CD4-positive, alpha-beta T cell treated with Interleukin-6 at 100 ng/mL for 8 hours (primary cell): ENCODE measurements at places on chromosomes 1 and 21.

GRCh38 chr1:2372551-2373490 lies 18.5 kb downstream of the MORN1 start:
- DNase-seq: no peak

DNA sequence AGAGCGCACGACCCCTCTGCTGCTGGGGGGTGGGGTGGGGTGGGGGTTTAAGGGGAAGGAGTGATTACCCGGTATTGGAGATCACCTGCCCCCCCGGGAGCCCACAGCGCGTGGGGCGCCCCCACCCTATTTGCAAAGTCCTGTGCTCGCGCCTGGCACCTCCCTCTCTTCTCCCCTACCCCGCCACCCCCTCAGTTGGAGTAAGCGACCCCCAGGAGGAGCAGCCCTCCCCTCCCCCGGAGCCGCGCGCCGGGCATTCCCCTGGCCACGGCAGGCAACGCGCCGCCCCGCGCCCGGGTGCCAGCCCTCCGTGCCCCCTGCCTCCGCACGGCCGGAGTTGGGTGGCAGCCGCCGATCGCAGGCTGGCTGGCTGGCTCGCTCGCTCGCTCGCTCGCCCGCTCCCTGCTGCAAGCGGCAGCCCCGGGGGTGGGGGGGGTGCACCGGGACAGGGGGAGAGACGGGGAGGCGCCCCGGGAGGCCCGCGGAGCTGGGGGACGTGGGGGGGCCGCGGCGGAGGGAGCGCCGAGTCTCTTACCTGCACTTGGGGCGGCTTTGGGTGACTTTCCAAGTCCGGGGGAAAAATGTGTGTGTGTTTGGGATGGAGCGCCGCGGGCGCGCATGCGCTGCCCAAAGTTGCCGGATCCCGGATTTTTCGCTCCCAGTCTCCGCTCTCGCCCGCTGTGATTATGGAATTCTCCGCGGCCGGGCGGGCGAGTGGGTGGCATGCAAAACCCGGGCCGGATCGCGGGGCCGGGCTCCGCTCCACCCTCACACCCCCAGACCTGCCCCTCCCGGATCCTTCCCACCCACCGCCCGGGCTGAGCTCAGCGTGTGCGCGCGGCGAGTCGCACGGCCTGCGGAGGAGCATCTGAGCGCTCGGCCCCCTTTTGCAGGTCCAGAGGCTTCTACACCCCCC lies at the start of gene CASZ1:
Gene CASZ1, minus strand, starts transcription at position 618 of the 916 bp plus-strand sequence. CDS start 102,757 bp downstream, outside the sequence.
- DNase-seq: no peak

DNA sequence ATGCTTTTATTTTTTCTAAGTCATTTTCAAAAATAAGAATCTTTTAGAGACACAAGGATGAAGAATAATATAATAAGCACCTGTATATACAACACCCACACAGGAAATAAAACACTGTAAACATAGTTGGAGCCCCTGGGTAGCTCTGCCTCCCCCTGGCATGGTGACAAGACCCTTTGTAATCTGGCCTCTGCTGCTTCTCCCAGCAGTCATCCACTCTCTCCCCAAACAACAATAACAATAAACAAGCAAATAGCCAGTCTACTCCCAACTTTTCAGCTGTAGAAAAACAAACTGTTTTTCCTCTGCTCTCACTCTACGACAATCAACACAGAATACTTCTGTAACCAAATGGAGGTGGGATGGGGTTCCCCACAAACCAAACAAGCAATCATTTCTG lies 110.1 kb downstream of the CSMD2 start:
- no peak for DNase-seq

DNA sequence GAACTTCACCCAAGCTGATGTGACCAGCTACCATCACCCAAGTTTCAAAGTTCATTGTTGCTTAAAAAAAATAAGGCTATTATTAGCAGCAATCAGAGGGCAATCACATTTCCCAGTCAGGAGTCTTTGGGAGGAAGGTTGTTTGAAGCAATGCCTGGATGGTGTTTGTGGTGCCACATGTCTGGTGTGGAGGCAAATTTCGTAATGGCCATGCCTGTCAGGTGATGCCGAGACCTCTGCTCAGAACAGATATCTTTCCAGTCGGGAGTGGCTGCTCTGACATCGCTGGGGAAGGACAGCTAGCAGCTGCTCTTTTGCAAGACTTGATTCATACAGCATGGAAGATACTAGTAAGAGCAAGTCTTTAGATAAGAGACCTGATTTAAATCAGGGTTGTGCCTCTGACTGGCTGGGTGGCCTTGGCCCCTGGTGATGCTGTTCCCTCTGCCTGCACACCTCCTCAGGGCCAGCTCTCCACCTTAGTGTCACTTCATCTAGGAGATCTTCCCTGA lies 187.8 kb upstream of the JUN start:
- no peak for DNase-seq

DNA sequence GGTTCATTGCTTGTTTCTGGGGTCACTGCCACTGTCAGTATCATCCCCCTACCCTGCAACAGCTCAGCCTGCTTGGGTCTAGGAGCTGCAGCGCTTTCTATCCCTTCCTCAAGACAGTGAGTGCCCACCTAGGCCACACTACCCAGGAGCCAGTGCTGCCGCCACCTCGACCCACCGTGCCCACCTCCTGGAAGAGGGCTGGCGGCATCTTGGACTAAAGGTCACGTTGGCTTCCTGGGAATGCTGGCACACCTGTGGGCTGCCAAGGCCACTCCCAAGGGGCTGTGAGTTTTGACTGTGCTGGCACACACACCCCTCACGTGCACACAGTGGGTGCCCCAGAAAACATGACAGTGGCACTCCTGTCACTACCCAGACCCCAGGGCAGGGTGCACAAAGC lies 22.1 kb downstream of the CRYAA start:
- DNase-seq: no peak

DNA sequence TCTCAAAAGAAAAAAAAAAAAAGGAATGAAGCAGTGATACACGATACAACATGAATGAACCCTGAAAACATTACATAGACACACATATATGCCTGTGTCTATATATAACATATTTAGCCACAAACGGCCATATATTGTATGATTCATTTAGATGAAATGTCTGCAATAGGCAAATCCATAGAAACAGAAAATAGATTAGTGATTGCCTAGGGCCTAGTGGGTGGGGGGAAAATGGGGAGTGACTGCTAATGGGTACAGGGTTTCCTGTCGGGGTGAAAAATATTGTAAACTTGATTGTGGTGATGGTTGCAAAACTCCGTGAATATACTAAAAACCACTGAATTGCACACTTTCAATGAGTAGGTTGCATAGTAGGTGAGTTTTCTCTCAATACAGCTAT lies 6.0 kb upstream of the H6PD start:
- DNase-seq: no peak

DNA sequence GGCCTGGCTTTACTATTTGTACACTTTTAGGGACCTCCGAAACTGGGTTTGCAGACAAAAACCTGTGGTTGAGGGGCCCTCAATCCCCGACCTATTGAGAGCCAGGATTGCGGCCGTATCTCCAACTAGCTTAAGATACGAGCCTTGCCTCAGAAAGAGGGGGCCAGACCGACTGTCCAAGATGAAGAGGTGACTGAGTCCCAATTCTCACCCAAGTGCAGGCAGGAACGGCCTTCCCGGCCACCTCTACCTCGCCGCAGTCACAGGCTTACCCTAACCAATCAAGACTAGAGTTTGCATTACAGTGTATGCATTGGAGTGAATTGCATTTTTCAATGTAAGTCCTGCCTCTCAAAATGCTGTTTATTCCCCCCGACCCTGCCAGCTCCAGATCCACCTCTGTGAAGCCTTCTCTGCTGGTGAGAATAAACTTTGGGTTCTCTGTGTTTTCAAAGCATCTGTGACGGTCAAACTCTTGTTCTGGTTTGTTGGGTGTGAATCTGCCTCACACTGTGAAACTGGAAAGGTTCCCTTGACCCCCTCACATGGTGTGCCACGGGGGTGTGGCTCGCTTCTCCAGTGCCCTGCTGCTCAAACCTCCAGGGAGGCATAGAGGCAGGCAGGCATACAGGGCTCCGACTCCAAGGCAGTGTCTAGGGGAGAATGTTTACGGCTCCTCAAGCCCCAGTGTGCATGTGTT lies 62.2 kb upstream of the WLS start:
- DNase-seq: no peak

GRCh38 chr1:18233176-18233864 lies 125.7 kb downstream of the IGSF21 start:
- no peak for DNase-seq

DNA sequence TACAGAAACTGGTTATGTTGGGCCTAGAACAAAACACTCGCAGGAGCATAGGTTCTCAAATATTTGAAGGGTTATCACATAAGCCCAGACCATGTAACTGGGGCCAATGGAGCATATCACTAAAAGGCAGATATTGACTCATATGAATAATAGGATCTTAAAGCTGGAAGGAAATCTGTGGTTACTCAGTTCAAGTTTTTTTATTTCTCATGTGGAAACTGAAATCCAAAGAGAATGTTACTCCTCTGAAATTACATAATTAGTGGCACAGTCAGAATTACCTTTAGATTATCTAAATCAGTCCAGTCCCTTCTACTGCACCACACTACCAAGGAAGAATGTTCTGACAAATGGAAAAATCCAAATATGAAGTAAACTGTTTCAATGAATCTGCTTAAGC lies 12.0 kb downstream of the SLAMF8 start:
- DNase-seq: no peak

DNA sequence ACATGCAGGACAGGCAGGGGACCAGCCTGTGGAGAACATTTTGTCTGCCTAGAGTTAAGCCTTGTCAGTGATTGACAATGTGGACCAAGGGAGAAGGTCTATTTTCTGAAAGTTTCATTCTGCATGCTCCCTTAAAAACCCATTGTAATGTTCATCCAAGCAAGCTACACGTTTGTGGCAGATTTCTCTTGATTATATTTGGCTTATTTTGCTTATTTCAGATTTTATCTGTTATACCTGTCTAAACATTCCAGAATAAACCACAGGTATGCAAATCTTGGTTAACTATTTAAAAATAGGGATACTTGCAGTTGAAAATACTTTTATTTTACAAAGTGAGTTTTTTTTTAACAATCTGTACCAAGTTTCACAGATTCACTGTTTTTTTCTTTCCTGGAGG lies 78.2 kb upstream of the F3 start:
- no peak for DNase-seq

GRCh38 chr1:159675046-159675445 lies 39.3 kb downstream of the CRP start:
- no peak for DNase-seq

- no peak for DNase-seq
Measured at GRCh38 chr1:90717665-90718410, 736 bp upstream of the BARHL2 start.

DNA sequence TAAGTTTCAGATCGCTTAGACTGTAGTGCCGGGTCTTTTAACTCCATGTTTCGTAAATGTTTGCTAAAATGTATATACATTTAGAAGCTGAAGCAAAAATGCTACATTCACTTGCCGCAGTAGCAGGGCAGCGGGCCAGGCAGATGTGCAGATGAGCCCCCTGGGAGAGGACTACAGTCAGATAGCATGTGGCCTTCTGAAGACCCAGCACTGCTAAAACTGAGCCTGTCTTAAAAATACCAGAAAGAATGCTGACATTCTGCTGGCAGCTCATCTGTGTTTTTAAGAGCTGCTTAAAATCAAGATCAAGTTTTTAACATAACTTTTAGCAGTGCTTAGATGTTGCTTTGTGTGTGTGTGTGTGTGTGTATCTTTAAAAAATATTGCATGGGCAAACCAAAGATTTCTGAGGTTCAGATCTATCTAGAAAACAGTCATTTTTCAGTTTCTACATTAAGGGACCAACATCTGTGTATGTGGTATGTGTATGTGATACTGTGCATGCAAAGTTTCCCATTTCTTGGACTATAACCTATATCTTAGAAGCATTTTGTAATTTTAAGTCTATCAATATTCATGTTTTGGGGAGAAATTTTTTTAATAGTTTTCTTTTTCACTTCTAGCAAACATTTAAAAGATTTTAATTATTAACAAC lies 31.7 kb downstream of the CHRM3 start:
- no peak for DNase-seq

GRCh38 chr1:86594284-86594770 lies 47.4 kb downstream of the CLCA4 start:
- DNase-seq: no peak

- no peak for DNase-seq
Measured at GRCh38 chr1:22321917-22322316, 129.7 kb upstream of the ZBTB40 start.

- DNase-seq: no peak
Measured at GRCh38 chr1:172654535-172654934, 4.4 kb upstream of the FASLG start.

DNA sequence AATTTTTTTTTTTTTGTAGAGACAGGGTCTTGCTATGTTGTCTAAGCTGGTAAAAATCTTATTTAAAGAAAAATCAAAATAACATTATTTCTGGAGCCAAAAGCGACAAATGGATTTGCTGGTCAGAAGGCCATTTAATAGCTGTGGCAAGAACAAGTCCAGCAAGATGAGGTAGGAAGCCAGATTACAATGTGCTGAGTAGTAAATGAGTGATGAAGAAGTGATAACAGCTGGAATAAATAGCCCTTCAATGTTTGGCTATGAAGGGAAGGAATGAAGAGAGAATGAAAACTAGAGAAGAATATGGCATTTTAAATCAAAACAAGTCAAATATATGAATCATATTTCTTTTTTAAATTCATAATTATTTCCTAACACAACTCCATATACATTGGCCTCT lies 34.5 kb downstream of the SYDE2 start:
- DNase-seq: no peak

DNA sequence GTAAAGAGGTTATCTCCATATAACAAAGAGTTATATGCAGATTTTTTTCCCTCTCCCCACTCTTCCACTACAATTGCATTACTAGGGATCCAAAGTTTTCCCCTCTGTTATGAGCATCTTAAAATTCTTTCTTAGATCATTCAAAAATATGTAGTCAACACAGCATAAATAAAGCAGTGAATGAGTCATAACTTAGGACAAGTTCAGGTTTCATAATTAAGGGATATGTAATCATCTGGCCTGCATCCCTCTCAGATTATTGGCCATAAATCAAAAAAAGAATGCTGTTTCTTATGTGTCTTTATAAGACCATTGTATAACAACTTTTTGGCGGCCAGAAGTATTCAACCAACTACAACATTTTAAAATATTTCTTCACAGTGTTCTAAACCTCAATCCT lies 1526.1 kb downstream of the KCNT2 start:
- DNase-seq: no peak

DNA sequence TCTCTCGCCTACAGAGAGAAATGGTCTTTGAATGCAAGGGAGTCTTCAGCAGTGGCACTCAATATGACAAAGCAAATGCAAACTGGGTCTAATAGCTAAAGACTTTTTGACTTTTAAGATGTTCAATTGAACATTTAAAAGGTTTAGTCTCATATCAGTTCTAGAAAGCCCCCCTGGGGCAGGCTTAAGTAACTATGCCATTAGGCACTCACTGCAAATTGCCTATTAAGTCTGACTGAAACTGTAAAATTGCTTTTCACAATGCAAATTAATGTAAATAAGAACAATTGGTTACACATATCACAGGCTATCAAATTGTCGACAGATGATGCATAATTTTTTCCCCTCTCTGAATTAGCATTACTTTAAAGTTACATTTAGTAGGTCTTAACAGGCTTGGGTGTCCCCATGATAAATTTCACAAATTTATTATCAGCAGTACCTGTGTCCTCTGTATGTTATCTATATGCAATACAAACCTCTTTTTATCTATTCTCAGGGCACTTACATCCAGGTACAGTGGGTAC lies 329.1 kb downstream of the LRRIQ3 start:
- DNase-seq: no peak
